ENCODE measurements at places on chromosomes 16 and 17.

DNA sequence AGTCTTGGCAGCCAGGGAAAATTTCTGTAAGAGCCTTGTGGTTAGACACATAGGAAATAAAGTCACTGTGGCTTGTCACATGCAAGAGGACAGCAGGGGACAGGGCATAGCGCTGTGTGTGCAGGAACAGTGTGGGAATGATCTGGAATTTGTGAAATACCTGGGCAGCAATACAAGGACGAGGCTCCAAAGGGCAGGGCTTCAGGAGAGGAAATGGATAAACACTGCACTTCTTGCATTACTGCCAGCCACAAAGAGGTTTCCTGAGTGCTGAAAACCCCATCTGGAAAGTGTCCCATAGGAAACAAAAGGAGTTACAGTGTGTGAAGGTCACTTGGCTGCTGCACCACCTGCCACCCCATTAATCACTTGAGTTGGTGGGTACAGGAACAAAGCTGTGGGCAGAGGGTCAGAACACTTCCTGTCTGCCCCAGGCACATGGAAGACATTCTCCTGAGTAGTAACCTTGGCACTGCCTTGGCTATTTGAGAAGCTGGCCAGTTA is 12.1 kb upstream of the HP start:
- no peak for DNase-seq

- DNase-seq = no peak
These were observed 84.4 kb upstream of the NKD1 start for GRCh38 chr16:50463581-50464324.

GRCh38 chr17:41629826-41630670 is 5.7 kb upstream of the KRT17 start:
- no peak for DNase-seq

- no peak for DNase-seq
These were observed 10.9 kb downstream of the UBALD2 start for GRCh38 chr17:76276069-76276431.

DNA sequence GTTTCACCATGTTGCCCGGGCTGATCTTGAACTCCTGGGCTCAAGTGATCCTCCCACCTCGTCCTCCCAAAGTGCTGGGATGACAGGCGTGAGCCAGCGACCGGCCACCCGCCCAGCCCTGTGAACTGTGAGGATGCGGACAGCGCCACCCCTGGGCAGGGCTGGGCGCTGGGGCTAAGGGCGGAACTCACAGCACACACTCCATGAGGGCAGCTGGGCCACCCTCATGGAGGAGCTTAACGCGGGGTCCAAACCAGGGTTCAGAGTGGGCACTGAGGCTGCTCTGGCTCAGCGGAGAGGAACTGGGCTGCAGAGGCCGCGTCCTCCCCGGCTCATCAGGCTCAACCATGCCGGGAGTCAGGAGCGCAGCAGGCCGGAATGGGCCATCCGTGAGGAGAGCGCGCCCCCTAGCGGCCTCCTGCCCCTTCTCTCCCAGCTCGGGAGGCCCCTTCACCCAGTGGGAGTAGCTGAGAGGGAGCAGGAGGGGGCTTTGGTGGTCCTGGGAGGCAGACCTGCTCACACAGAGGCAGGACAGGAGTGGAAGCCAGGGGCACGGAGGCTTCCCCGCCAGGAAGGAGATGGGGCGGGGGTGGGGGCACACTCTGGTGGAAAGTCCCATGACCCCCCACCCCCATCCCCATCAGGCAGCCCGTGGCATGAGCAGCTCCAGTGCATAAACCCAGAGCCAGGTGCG is 13.8 kb downstream of the CORO7 start:
- no peak for DNase-seq

- DNase-seq = no peak
These were observed 6.0 kb downstream of the TOX3 start for GRCh38 chr16:52540910-52541309.

DNA sequence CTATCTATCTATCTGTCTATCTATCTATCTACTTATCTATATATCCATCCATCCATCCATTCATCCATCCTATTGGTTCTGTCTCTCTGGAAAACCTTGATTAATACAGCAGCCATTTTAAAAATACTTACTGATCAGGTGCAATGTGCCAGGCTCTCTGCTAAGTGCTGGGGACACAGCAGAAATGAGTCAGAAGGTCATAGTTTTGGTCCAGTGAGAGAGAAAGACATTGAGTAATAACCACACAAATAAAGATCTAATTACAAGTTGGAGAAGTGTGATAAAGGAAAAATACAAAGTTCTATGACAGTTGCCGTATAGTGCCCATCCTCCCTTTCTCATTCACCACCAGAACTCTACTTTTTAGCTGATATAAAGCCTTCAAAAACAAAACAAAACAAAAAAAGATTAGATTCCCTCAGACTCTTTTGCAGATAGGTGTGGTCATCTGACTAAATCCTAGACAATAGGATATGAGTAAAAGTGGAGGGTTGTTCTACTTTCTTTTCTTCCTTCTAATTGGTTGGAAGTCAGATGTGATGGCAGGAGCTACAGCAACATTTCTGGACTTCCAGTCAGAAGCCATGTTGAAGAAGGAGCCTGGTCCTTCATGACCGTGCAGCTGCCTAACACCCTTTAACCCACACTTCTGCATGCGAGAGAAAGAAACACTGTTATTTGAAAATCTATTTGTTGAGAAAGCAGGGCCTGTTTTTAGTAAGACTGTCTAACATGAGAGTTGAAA is 72.0 kb upstream of the TOX3 start:
- DNase-seq = no peak

DNA sequence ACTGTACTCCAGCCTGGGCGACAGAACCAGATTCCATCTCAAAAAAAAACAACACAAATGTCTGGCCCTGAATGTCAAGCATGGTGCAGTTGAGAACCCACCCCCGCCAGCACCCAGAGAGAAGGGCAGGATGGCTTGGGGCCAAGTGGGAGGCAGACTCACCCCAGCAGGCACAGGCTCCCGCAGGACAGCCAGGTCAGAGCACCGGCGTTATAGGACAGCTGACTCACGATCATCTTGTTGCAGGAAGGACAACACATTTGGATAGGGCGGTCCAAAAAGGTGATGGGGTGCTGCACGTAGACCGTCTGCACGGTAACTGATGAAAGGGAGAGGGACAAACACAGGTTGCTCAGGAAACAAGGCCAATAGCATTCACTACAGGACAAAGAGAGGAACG is 33.3 kb downstream of the LITAF start:
- no peak for DNase-seq

- DNase-seq = no peak
These were observed 14.9 kb upstream of the DDX19A start for GRCh38 chr16:70331588-70332358.

- no peak for DNase-seq
These were observed 25.8 kb downstream of the LITAF start for GRCh38 chr16:11560701-11561453.

DNA sequence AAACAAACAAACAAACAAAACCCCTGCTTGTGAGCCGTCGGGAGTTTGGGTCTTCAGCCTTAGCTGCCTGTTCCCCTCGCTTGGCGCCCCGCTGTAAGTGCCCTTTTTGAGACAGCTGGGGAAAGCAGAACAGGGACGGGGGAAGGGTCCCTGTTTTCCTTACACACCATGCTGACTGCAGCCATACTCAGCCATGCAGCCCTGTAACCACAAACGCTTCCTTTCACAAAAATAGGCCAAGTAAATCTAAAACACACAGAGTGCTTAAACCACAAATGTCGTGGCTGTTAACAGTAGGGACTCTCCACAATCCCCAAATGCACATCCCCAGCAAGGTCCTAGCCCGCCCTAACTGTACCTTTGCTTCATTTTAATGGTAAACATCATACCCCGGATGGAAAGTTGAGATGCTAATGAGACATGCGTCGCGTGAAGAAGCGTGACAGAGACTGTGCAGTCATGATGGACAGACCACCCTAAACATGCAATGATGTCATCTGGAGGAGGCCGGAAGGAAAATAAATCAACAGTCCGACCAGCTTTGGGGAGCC is 129.9 kb downstream of the MGAT5B start:
- no peak for DNase-seq

DNA sequence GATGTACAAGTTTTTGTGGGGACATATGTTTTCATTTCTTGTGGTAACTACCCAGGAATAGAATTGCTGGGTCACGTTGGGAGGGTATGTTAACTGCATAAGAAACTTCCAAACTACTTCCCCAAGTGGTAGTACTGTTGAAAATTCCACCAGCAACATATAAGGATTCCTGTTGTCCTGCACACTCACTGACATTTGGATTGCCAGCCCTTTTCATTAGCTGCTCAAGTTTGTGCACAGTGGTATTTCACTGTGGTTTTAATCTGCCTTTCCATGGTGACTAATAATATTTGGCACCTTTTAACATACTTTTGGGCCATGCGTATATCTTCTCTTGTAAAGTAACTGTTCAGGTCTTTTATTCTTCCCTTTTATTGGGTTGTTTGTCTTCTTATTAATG is 103.3 kb downstream of the GNAO1 start:
- no peak for DNase-seq

- no peak for DNase-seq
These were observed 2.1 kb downstream of the NMT1 start for GRCh38 chr17:45063198-45063597.

DNA sequence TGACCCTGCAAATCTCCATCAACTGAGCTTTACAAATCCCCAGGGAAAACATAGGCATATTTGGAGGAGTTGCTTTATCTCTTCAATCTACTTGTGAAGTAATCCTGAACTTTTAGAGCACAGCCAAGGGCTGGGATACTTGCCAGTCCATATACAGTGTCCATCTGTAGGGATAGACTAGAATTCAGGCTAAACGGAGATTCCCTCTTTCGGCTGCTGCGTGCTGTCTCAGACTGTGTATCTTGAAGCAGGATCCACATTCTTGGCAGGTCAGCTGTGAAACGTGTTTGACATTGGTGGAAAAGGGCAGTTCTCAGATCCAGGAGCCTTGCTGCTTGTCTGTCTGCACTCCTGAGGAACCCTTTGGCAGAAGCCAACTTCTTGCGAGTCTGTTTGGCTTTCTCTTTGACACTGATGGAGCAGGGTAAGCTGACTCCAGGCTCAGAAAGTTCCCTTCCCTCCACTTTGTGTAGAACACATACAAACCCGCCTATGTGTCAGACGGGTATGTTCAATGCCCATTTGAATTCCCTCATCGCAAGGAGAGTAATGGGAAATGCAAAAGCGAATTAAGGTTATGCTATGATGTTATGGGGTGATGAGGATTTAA is 221.8 kb downstream of the MAP2K4 start:
- DNase-seq = no peak

Data from vagina (tissue), 2 donors.